Bronchus fibroblast of lung (primary cell): ENCODE measurements at places on chromosomes 16 and 17. TPM values are rescaled to one million over a fixed set of nuclear protein-coding genes. Genes with fewer than 3 reads are reported as not detected.

The MEIOB gene
- 0.30 TPM in 1 of 2 replicates, not detected in the other for total RNA-seq

The CPHXL2 gene
- not detected in 2 replicates for total RNA-seq

The CFAP97D1 gene
- total RNA-seq, result not detected in 2 replicates

The KCNJ18 gene
- total RNA-seq, result not detected in 2 replicates

The SLC25A19 gene
- total RNA-seq, result 7.6 TPM in 2 replicates

The MT1H gene
- not detected in 2 replicates for total RNA-seq

The KRT12 gene
- total RNA-seq, result not detected in 2 replicates

The ARL5C gene
- not detected in 2 replicates for total RNA-seq

The CBX4 gene
- 11.9 and 12.3 TPM in 2 replicates for total RNA-seq

The XAF1 gene
- total RNA-seq, result 0.59 and 1.5 TPM in 2 replicates

The RABEP2 gene
- 26.9 and 35.2 TPM in 2 replicates for total RNA-seq

The GABARAP gene
- total RNA-seq, result 213 and 286 TPM in 2 replicates

The CACNG1 gene
- not detected in 2 replicates for total RNA-seq

The PRCD gene
- total RNA-seq, result 1.2 and 2.2 TPM in 2 replicates

The CTNS gene
- total RNA-seq, result 18.7 and 19.9 TPM in 2 replicates

The TNFRSF13B gene
- not detected in 2 replicates for total RNA-seq

The HASPIN gene
- total RNA-seq, result 9.7 and 13.1 TPM in 2 replicates

The KRTAP3-2 gene
- total RNA-seq, result not detected in 2 replicates

The C16orf96 gene
- under 0.01 and 0.17 TPM in 2 replicates for total RNA-seq

The RNF227 gene
- 1.0 and 1.2 TPM in 2 replicates for total RNA-seq

The ZFP3 gene
- 0.67 and 0.89 TPM in 2 replicates for total RNA-seq

The CDH13 gene
- 31.3 and 34.8 TPM in 2 replicates for total RNA-seq

The KRTAP2-3 gene
- total RNA-seq, result not detected in 2 replicates

The SLC13A2 gene
- not detected in 2 replicates for total RNA-seq

The TAT gene
- total RNA-seq, result not detected in 2 replicates

The SLC25A39 gene
- total RNA-seq, result 101 and 108 TPM in 2 replicates

The CCL5 gene
- total RNA-seq, result not detected in 2 replicates

The CCT6B gene
- total RNA-seq, result 0.15 and 0.17 TPM in 2 replicates

The MPP3 gene
- 4.2 and 4.7 TPM in 2 replicates for total RNA-seq

The GAST gene
- not detected in 2 replicates for total RNA-seq

The SLC12A3 gene
- not detected in 2 replicates for total RNA-seq

The SMPD3 gene
- under 0.01 TPM in 1 of 2 replicates, not detected in the other for total RNA-seq

The BCKDK gene
- 63.5 and 66.2 TPM in 2 replicates for total RNA-seq

The PDE6G gene
- 1.3 and 2.2 TPM in 2 replicates for total RNA-seq

The CDH3 gene
- under 0.01 and 0.17 TPM in 2 replicates for total RNA-seq
